Right atrium auricular region (tissue), 2 donors: ENCODE measurements at places on chromosomes 16 and 17. TPM values are rescaled to one million over a fixed set of nuclear protein-coding genes. Genes with fewer than 3 reads are reported as not detected.

Gene KCTD5
- total RNA-seq: 12.5 TPM

Gene ZNF385C
- total RNA-seq: not detected

Gene CXCL16
- total RNA-seq: 12.4 TPM

Gene ITGB3
- total RNA-seq: 3.0 TPM

Gene SOX15
- total RNA-seq: 11.5 TPM

DNA sequence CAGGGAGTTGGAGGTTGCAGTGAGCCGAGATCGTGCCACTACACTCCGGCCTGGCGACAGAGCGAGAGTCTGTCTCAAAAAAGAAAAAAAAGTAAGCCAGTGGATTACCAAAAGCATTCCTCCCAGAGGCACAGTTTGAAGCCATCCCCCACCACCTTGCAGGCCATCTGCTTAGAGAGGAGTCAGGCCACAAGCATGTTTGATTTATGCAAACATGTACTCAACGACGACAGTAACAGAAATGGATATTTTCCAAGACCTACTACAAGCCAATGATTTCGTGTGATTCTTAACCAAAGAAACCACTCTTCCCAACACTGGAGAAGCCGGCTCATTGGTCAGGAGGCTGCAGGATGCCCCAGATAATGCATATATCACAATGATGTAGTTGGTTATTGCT is 34.8 kb downstream of the MYH13 start:
- DNase-seq: no peak

GRCh38 chr16:83994087-83994486 is 26.0 kb downstream of the NECAB2 start:
- no peak for DNase-seq

- no peak for DNase-seq
These were observed 45.2 kb upstream of the SLC5A11 start for GRCh38 chr16:24800586-24800985.

DNA sequence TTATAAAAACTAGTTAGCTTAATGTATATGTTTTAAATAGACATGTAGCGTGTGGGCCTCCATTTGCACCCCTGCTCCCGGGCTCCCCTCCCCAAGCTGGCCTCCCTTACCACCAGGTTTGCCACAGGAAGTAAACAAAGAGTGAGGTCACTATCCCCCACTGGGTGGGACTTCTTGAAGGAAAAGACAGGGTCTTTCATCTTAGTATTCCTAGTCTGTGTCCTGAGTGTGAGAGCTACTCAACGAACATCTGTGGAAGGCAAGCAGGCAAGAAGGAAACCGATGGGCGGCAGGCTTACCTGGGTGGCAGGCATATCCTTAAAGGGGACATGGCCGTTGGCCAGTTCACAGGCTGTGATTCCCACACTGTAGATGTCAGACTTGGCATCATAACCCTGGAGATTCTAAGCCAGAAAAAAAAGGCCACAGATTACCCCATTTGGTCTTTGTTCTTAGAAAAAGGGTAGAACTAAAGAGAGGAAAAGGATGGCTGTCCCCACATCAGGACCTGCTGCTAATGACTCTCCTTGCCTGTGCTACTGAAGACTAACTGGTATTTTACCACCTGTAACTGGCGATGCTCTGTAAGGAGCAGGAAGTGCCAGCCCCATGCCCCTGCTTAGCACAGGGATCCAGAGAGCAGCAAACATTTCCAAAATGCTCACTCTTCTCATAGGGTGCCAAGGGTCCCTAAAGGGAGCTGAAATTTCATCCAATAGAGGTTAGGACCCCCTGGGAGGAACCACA is 6.6 kb upstream of the LIMD2 start:
- DNase-seq: no peak

- peak; percentile 62 for DNase-seq
These were observed 2.5 kb downstream of the ALOX15B start for GRCh38 chr17:8041249-8041928.

GRCh38 chr16:11395949-11396240 is 50.6 kb downstream of the RMI2 start:
- DNase-seq: no peak

DNA sequence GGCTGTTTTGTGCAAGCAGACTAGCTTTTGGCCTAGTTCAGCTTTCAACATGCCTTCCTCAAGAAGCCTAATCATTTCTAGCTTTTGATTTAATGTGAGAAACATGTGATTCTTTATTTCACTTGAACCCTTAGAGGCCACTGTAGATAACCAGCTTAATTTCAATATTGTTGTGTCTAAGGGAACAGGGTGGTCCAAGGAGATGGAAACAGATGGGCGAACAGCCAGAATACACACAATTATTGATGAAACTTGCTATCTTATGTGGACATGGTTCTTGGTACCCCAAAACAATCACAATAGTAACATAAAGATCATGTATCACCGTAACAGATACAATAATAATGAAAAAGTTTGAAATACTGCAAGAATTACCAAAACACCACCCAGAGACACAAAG is 4.8 kb downstream of the NPRL3 start:
- no peak for DNase-seq

DNA sequence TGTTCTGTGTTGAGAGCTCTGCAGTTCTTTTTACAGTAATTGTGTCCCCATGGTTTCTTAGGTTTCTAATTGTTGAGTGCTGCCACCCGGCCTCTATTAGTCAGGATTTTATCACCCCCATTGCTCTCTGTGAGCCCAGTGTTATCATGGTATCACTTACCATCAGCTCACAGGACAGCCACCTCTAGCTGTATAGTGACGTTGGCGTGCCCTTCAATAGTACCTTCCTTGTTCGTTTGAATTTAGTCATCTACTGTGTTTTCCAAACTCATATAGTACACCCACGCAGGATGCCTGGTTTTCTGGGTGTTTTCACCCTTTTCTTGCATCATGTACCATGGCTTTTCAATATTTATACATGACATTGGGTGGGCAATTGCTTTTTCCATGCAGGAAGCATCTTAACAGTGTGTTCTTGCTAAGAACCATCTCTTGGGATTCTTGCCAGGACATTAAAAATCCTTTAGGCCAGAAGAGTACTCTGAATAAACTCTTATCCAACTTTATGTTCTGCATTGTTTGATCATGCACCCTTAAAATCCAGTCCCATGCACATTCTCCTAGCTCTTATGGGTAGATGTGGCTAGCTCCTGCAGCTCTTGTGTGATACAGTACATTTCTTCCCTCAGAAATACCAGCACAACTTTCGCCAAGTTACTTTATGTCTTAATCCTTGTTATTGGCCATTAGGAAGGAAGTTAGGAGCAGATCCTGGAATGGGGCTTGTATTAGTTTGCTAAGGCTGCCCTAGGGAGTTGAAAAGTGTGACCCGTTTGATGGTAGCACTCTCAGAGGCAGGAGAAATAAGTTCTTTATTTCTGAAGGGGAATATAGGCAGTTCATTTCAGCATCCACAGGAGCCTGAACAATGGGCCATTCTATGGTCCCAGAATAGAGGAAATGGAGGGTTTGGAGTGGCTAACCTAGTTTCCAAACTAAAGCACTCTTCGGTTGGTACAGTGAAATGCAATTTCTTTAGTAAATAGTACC is 11.3 kb upstream of the ABCA10 start:
- DNase-seq: no peak

DNA sequence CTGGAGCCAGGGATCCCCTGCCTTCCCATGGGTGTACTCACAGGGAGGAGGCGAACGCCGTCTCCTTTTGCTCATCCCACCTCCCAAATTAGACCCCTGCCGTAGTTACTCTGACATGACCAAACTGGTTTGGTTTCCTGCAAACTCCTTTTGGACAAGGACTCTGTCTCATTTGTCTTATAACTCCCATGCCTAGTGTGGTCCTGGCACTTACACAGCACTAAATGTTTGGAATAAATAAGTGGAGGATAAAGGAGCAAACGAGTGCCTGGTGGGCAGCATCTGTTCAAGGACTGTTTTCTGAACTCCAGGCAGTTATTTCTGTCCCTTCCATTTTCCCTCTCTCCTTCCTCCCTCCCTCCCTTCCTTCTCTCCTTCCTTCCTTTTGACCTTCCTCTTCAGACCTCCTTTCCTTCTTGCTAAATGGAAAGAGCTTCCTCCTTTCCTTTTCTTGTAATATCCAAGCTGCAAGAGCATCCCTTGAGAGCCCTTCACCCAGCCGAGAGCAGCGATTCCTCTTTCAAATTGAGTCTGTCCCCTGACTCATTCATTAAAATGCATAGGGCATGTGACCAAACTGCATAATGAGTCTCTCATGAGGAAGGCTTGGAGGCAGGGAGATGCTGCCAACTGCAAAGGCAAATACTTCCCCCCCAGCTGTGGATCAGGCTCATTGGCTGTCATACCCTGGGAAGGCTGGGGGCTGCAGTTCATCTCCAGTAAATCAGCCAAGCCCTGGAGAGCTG is 36.8 kb downstream of the CHD9 start:
- peak; percentile 75 for DNase-seq

- no peak for DNase-seq
These were observed 18.6 kb upstream of the SPN start for GRCh38 chr16:29644338-29644857.

Gene MYO15B
- total RNA-seq: 34.3 TPM

Gene MYH8
- not detected for total RNA-seq

DNA sequence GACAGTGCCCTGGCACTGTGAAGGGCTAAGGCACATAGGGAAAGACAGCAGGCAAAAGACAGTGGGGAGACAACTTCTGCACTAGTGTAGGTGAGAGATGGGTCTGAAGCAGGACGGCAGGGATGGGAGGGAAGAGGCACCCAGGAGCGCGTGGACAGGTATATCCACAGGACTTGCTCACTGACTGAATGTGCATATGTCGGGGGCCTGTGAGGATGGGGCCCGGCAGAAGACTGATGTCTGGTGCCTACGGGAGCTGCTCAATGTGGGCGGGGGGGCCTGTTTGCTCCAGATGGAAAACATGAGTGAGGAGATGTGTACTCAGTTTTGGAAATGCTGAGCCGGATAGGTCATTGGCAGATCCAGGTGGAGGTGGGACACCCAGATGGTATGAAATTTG is 47.3 kb upstream of the PMFBP1 start:
- DNase-seq: no peak

DNA sequence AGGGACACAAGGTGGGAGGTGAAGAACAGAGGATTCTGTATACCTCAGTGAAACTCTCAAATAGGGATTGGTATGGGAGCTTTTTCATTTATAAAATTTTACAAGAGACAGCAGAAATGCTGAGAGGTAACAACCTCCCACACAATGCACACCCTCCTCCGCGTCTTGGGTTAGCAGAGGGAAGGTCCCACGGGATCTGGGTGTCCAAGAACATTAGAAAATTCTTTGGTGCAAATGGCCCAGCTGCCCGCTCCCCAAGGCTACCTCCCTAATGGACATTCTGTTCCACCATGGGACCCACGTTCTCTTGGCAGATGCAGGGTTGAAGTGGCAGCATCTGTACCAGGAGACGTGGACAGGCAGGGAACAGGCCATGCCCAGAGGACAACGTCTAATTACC is 22.5 kb downstream of the GPR139 start:
- no peak for DNase-seq

Gene PRSS27
- not detected for total RNA-seq

Gene LYZL6
- total RNA-seq: not detected

DNA sequence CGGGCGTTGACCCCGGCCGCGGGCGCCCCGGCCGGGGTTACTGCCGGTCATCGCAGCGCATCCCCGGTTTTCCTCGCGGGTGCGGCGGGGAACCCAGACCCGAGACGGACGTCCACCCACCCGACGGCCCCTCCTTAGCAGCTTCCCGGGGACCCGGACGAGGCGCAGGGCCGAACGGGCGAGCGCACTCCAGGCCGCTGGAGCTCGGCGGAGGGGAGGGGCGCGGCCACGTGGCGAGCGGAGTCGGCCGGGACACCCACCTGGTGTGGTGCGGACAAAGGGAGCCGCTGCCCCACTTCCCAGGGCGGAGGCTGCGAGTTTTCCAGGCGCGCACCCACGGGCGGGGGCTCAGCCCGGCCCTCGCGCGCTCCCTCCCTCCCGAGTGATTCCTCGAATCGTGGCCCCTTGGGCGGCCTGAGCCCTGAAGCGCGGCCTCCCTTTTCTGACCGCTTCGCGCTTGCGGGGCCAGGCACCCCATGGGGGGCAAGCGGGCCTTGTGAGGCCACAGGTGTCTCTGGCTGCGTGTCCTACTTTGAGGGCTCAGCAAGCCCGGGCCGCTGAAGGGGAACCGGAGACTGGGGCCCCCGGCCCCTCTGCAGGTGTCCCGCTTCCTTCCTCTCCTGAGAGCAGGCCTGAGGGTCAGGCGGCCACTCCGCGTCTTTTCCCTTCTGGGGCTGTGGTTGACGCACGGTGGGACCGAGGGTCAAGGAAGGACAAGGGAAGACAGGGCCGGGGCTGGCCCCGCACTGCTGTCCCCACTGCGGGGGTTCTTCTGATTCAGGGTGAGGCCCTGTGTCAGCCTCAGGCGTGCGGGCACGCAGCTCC is 1.1 kb upstream of the FASN start:
- no peak for DNase-seq

GRCh38 chr16:3118204-3118790 is 5.9 kb downstream of the ZNF205 start:
- no peak for DNase-seq

GRCh38 chr16:57889522-57889921 is 81.4 kb downstream of the CNGB1 start:
- no peak for DNase-seq

DNA sequence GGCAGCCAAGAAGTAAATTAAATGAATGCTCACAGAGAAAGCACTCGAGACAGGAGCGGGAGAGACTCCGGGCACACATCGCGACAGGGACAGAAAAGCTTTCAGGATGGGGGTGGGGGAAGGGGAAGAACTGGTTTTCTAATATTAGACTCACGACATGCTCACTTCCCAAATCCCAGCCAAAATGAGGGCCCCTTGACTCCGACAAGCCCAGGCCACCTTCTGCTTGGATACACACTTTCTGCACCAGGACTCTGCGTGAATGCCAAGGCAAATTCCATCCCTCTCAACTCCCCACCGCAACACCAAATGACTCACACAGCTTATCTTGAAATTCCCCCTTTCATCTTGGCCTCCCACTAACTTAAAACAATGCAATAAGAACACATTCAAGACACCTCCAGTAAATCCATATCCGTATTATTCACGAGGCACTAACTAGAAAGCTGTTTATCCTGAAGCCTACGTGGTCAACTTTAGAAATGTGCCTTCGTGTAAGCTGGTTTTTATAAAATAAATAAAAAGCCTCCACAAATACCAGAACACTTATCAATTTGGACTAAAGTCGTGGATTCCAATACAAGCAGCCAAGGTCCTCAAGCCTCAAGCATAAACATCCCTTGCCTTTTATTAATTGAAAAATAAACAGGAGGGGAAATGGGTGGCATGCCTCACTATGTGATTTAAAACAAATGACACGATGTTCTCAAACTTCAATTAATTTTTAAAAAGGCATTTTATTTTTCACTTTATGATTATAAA is 46.1 kb downstream of the NXN start:
- DNase-seq: no peak

DNA sequence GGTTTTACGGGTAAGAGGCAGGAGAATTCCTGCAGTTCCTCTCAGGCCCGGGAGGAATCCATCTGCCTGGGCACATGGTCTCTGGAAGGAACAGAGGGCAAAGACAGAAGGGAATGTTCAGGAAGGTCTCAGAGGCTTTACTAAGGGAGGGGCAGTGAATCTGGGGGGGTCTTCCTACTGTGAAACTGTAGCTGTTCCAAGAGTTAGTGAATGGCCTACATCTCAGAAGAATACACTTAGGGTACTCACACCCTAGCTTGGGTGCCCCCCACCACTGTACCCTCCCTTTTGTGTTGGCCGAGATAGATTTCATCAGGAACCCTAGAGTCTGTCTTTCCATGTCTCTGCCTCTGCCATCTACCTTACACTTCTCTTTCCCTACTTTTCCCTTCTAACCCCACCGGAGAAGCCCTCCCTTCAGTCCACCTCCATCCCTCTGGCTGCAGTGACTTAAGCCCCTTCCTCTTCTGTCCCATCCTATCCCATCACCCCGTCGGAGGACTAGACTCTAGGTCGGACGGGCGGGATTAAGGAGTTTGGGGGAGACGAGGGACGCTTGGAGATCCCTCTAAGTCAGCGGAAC is 316 bp downstream of the DLG4 start:
- DNase-seq: no peak

Gene CNGB1
- total RNA-seq: not detected
